ENCODE measurements at places on chromosomes 2 and 18. TPM values are rescaled to one million over a fixed set of nuclear protein-coding genes. Genes with fewer than 3 reads are reported as not detected.

DNA sequence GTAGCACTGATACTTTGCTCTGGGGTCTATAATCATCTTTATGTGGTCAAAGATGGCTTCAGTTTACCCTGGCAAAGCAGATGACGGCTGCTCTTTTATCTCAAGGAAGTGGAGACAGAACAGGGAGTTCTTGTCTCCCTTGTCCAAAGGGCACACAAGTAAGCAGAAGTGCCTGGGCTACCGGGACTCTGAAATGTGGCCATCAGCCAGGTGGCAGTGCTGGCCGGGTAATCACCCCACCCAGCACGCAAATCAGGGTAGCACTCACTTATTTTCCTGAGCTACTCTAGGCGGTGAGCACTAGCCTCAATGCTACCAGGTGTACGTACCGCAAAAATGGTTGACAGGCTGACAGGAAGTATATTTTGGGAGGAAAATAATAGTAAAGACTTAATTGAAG lies 119.7 kb upstream of the ETAA1 start:
- no peak overlapping the region for H3K4me3 ChIP-seq
- no peaks in the 10 kb centered on the region for H3K4me1 ChIP-seq
- no peak overlapping the region for H3K27ac ChIP-seq
- no peak for DNase-seq
- H3K36me3 ChIP-seq, result no peaks in the 10 kb centered on the region

DNA sequence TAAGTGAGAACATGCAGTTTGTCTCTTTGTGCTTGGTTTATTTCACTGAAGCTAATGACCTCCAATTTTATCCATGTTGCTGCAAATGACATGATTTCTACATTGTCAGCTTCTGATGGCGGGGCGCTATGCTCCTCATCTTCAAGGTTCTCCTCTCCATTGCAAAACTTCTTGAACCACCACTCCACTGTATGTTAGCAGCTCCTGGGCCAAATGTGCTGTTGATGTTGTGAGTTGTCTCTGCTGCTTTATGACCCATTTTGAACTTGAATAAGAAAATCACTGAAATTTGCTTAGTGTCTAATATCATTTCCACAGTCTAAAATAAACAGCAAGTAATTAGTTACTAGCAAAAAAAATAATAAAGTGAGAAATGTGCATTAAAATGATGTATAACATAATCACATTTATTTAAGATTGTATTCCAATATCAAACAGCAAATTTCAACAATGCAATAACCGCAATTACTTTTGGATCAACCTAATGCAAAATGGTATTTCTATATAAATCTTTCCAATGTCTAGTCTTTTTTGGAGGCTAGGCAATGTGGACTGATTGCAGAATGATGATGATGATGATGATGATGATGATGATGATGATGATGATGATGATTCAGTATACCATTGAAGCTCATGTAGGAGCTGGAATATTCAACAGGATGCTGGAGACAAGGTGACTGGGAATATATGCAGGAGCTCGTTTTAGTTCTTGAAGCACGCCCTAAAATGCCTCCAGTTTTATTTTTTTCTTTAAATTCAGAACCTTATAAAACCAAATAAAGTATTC lies 304.9 kb upstream of the KYNU start:
- no peaks in the 10 kb centered on the region for H3K4me1 ChIP-seq
- no peaks in the 10 kb centered on the region for H3K27me3 ChIP-seq
- no peak overlapping the region for H3K4me3 ChIP-seq
- DNase-seq, result no peak
- H3K27ac ChIP-seq, result no peak overlapping the region
- H3K36me3 ChIP-seq, result no peaks in the 10 kb centered on the region

DNA sequence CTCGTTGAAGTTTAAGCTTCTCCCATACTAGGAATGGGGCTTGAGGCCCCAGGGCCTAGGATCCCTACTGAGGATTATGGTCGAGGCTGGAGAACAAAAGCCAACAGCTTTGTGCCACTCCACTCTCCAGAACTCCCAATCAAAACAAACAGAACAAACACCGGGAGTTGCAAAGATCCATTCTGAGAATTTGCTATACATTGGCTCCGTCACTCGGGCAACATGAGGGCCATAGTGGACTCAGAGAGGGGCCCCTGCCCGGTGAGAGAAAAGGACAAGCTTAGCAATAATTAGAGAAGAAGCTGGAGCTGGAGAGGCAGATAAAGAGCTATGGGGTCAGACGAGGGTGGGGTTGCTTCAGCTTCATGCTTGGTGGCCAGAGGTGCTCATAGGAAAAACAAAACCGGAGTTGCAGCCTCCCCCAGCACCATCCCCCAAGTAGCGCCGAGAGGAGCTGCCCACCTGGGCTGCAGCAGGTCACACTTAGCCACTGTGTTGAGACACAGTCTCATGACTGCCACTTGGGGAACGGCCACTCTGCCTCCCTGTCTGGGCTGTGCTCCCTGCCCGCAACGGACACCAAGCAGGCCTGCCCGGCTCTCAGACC lies 142.3 kb upstream of the HAAO start:
- peaks cover 73% of the 10 kb centered on the region for H3K4me1 ChIP-seq
- H3K36me3 ChIP-seq, result no peaks in the 10 kb centered on the region
- H3K4me3 ChIP-seq, result no peak overlapping the region
- H3K27ac ChIP-seq, result peak overlapping the region; percentile 9

- no peak overlapping the region for H3K4me3 ChIP-seq
- H3K4me1 ChIP-seq, result no peaks in the 10 kb centered on the region
- no peak for DNase-seq
- peaks cover 58% of the 10 kb centered on the region for H3K36me3 ChIP-seq
- H3K27me3 ChIP-seq, result no peaks in the 10 kb centered on the region
- H3K27ac ChIP-seq, result no peak overlapping the region
Measured at GRCh38 chr2:151437630-151438029, 27.9 kb downstream of the RIF1 start.

EFHD1 gene
- 55.3 TPM for total RNA-seq

TUBA4B gene
- total RNA-seq, result not detected

LINC00305 gene
- not detected for total RNA-seq

TMEM198 gene
- total RNA-seq, result 1.0 TPM

DNA sequence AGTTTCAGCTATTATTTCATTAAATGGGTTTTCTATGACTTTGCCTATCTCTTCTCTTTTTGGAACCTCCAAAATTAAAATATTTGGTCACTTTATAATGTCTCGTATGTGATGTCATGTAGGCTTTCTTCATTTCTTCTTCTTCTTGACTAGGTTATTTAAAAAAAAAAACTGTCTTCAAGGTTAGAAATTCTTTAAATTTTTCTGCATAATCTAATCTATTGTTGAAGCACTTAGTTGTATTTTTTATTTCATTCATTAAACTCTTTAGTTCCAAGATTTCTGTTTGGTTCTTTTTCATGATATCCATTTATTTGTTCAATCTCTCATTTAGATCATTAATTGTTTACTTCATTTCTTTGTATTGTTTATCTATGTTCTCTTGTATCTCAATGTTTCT lies 43.8 kb upstream of the ROCK1 start:
- no peak overlapping the region for H3K4me3 ChIP-seq
- DNase-seq, result no peak
- H3K27me3 ChIP-seq, result no peaks in the 10 kb centered on the region
- no peak overlapping the region for H3K27ac ChIP-seq
- no peaks in the 10 kb centered on the region for H3K4me1 ChIP-seq
- no peaks in the 10 kb centered on the region for H3K36me3 ChIP-seq

DNA sequence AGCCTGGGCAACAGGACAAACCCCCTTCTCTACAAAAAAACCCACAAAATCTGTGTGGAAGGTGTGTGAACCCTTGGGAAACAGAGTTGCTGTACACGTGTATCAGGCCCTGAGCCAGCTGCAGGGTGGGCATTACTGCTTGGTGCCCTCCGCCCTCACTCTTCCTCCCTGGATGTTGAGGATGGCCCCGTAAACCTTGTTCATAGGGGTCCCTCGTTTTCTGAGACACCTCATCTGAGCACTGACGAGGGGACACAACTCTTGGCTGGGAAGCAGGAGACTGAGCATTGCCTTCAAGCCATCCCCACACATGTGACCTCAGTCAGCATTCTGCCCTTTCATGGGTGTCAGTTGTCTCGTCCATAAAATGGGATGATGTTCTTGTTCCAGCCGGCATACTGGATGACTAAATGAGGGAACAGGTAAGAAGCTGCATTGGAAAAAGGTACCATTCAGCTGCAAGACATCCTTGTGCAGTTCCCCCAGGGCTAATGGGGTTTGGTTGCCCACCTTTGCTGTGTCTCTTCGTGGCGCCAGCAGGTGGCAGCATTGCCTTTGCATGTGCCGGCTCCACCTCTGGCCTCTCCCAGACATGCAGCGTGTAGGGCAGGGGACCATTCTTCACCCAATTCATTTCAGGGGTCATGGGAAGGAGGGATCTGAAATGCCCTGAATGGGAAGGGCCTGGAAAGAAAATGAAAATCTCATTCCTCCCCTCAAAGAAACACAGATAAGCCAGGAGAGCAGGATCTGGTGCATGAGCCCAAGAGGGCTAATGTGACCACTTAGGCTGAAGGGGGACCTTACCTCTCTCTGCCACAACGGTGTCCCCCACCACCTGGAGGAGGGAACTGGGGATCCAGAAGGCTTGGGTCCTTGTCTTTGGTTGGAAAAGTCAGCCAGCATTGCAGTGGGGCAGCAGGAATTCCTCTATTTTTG lies 36.4 kb upstream of the HAAO start:
- no peaks in the 10 kb centered on the region for H3K36me3 ChIP-seq
- peak; percentile 93 for DNase-seq
- H3K27me3 ChIP-seq, result no peaks in the 10 kb centered on the region
- H3K4me1 ChIP-seq, result peaks cover 7% of the 10 kb centered on the region
- no peak overlapping the region for H3K4me3 ChIP-seq

DNA sequence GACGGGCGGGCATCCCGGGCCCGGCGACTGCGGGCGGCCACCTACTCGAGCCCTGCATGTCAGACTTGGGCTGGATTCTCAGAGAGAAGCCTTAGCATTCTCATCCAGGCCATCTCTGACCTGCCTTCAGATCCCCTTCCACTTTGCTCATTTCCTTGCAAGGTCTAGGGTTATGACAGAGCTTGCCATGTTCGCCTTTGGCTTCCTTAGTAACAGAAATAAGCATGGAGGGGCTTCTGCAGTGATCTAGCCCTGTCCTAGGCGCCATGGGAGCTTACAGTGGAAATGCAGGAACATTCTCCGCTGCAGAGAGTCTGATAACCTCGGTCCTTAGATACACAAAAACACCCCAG lies 632 bp upstream of the ACVR1 start:
- no peak for DNase-seq
- H3K4me1 ChIP-seq, result peaks cover 26% of the 10 kb centered on the region
- H3K4me3 ChIP-seq, result peak overlapping the region; percentile 78
- no peaks in the 10 kb centered on the region for H3K36me3 ChIP-seq
- H3K27ac ChIP-seq, result peak overlapping the region; percentile 87

GRCh38 chr18:1573732-1574131 lies 669.1 kb downstream of the ADCYAP1 start:
- no peak for DNase-seq
- no peak overlapping the region for H3K4me3 ChIP-seq
- no peaks in the 10 kb centered on the region for H3K4me1 ChIP-seq
- no peaks in the 10 kb centered on the region for H3K36me3 ChIP-seq
- no peaks in the 10 kb centered on the region for H3K27me3 ChIP-seq

ITPRID2 gene
- 148 TPM for total RNA-seq

GRCh38 chr2:216715402-216715974 lies 20.1 kb upstream of the IGFBP5 start:
- no peaks in the 10 kb centered on the region for H3K36me3 ChIP-seq
- DNase-seq, result no peak
- H3K27me3 ChIP-seq, result peaks cover 17% of the 10 kb centered on the region
- no peak overlapping the region for H3K4me3 ChIP-seq

DNA sequence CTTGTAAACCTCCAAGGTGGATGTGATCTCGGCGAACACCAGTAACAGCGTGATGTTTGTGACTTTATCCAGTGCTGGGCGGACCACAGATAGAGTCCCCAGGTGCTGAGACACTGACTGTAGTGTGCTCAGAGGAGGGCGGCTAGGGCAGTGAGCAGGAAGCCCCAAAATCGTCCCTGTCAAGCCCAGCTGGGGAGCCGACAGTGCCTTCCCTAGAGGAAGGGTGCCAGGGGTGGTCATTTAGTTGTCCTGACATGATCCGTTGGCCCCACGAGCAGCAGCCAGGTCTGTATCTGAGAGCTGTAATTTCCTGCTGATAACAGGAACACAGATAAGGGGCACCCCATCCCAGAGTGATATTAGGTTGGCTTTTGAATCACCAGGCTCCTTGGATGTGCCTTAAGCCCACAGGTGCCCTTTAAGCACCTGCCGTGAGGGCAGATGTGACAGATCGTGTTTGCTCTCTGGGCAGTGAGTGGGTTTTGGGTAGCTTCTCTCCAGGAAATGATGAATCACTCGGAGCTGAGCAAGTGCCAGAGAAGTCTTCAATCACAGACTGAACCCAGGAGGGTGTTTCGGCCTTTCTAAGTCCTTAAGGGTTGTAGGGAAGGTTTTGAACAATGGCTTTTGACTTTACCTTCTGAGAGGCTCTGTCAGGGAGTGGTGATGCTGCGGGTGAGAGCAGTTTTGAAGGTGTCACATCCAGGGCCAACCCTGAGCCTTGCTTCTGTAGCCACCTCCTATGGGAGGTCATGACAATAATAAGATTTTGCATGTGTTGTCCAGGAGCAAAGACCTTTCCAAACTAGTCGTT lies 7.7 kb downstream of the LPIN1 start:
- peak; percentile 85 for DNase-seq
- peaks cover 86% of the 10 kb centered on the region for H3K4me1 ChIP-seq
- no peaks in the 10 kb centered on the region for H3K27me3 ChIP-seq
- peak overlapping the region; percentile 55 for H3K4me3 ChIP-seq

SERTAD2 gene
- 61.4 TPM for total RNA-seq

ANKRD23 gene
- total RNA-seq, result 14.4 TPM

DNA sequence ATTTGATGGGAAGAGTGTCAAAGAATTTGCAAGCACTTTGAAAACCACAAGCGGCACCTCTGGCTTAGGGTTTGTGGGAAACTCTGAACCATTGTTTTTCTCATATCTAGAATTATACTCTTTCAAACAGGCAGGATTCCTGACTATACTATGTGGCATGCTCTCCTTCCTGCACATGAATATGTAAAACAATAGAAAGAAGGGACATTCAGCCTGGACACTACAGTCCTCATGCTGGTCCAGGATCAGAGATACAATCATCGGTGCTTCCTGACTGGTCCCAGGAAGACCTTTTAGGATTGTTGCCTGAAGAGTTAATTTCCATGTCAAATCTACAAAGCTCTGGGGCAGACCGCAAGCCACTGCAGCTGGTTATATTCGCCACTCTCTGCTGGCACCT lies 55.7 kb upstream of the RASGRP3 start:
- no peaks in the 10 kb centered on the region for H3K27me3 ChIP-seq
- H3K4me1 ChIP-seq, result no peaks in the 10 kb centered on the region
- H3K27ac ChIP-seq, result no peak overlapping the region
- H3K36me3 ChIP-seq, result no peaks in the 10 kb centered on the region
- DNase-seq, result no peak

- no peaks in the 10 kb centered on the region for H3K36me3 ChIP-seq
- no peak overlapping the region for H3K27ac ChIP-seq
- H3K27me3 ChIP-seq, result no peaks in the 10 kb centered on the region
- DNase-seq, result no peak
- no peaks in the 10 kb centered on the region for H3K4me1 ChIP-seq
Measured at GRCh38 chr18:9619545-9619944, 5.2 kb upstream of the PPP4R1 start.

UGT1A5 gene
- total RNA-seq, result not detected

Data from spleen (tissue), 13 donors.